Thoracic aorta (tissue), 2 donors: ENCODE measurements at places on chromosomes 11 and 22.

DNA sequence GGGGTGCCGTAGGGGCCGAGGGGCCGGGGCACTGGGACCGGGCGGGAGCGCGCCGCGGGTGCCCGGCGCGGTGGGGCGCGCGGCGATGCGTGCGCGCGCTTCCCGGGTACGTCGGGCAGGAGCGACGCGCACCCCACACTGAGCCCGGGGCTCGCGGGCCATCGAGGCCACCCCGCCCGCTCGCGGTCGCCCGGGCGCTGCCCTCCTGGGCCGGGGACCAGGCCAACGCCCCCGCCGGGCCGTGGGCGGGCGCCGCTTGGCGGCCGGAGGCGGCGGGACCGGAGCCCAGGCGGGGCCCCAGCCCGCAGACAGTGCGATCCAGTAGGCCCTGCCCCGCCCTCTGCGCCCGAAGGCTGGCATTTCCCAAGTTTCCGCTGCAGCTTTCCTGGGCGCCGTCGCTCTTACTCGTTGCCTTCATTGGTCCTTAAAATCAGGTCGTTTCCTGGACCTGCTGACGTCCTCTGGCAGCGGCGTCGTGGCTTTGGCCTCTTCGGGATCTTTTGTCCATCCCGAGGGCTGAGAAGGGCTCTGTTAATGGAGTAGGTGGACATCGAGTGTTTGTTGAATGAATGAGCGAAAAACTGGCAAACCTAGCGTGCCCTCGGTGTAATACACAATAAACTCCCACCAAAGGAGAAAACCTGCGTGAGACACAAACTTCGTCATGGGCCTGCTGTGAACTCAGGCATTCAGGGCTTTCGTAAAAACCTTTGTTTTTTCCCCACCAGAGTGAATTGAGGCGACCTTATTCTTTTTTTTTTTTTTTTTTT, 638 bp downstream of the PARVA start:
- peak; percentile 32 for DNase-seq

DNA sequence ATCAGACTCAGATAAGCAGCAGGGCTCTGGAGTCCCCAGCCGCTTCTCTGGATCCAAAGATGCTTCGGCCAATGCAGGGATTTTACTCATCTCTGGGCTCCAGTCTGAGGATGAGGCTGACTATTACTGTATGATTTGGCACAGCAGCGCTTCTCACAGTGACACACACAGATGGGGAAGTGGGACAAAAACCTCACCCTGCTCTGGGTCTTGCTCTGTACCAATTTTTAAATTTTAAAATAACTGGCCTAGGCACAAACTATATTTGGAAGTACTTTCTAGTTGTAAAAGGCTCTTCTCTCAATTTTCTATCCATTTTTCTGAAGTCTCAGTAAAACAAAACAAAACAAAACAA, 131.7 kb downstream of the VPREB1 start:
- no peak for DNase-seq

DNA sequence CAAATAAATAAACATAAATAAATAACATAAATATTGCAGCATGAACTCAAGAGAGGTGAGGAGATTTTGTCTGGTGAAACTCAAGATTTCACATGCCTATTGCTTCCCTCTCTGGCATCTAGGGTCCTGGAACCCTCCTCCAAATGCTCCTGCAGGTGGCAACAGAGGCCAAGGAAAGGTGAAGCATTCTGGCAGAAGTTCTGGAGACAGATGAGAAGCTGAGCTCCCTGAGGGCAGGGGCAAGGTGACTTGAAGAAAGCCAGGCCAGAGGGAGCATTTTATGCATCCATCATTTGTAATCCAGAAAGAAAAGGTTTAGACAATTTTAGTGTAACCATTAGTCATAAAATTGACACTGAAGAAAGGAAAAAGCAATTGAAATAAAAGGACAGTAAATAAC, 64.9 kb downstream of the ENDOD1 start:
- DNase-seq, result no peak

DNA sequence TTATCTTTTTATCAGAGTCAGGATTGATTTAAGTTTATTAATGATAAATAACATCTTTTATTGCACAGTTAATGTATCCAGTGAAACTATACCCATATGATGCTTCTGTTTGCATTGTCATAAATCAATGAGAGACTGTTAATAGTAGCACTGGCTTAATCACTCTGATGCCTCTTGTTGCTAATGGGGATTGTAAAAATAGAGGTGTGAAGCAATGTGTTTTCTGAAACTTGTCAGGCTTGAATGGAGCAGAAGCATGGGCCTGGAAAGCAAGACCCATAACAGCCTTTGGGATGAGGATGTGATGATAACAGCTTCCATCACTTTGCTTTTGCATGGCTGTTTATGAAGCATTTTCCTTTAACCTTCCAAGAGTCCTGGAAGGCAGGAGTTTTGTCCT, 319.7 kb downstream of the DDX10 start:
- DNase-seq, result no peak

DNA sequence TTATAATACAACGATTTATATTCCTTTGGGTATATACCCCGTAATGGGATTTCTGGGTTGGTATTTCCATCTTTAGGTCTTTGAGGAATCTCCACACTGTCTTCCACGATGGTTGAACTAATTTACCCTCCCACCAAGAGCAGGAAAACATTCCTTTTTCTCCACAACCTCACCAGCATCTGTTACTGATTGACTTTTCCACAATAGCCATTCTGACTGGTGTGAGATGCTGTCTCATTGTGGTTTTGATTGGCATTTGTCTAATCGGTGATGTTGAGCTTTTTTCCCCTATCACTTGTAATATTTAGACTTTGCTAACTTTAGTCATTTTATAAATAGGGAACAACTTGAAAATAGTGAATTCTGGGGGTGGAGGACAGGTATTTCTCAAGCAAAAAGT, 58.1 kb downstream of the PPFIA1 start:
- DNase-seq, result no peak

GRCh38 chr22:25332386-25332785, 112.9 kb downstream of the CRYBB2 start:
- no peak for DNase-seq

GRCh38 chr11:84036664-84037194, 750.6 kb upstream of the CCDC90B start:
- DNase-seq, result no peak

DNA sequence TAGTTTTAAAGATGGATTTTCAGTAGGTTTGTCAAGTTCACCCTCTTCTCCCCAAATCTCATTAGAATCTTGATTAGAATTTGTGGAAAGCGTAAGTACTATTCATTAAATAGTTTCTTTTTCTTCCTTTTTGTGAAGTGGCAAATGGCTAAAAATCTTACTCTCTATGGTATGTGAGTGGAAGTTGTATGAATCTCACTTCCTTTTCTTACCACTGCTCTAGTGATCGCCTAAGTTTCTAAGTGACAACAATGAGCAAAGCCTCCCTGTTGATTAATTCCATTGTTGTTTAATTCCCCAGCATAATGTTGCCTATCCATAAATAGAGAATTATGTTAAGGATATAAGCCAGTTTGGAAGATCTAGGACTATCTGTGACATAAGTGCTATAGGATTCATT, 82.7 kb downstream of the PGR start:
- no peak for DNase-seq

DNA sequence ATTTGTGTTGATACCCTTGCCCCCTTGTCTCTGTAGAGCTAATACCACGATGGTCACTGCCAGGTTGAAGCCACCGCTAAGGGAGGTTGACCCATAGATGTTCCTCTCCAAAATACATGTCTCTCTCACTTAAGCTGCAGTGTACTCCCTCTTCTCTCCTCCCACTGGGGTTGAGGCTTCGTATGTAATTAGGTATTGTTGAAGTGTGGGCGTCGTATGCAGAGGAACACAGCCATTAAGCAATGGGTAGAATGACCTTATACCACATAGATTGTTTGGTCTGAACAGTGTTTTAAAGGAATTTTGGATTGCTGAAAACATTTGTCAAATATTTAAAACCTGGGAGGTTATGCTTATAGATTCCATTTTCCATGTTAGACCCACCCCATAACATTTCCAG, 71.9 kb downstream of the TRAF6 start:
- no peak for DNase-seq

- DNase-seq, result no peak
Observed at GRCh38 chr11:35112056-35112845, 26.7 kb upstream of the CD44 start.

DNA sequence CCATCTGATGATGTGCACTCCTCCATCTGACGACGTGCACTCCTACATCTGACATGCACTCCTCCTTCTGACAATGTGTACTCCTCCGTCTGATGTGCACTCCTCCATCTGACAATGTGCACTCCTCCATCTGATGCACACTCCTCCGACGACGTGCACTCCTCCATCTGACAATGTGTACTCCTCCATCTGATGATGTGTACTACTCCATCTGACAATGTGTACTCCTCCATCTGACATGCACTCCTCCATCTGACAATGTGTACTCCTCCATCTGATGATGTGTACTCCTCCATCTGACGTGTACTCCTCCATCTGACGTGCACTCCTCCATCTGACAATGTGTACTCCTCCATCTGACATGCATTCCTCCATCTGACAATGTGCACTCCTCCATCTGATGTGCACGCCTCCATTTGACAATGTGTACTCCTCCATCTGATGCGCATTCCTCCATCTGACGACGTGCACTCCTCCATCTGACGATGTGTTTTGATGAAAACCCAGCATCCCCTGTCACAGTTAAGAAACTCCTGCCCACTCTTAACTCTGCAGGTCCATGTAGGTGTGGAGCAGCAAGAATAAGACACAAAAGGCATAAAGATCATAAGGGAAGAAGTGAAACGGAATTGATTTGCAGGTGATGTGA, 9.7 kb upstream of the IL17REL start:
- no peak for DNase-seq

DNA sequence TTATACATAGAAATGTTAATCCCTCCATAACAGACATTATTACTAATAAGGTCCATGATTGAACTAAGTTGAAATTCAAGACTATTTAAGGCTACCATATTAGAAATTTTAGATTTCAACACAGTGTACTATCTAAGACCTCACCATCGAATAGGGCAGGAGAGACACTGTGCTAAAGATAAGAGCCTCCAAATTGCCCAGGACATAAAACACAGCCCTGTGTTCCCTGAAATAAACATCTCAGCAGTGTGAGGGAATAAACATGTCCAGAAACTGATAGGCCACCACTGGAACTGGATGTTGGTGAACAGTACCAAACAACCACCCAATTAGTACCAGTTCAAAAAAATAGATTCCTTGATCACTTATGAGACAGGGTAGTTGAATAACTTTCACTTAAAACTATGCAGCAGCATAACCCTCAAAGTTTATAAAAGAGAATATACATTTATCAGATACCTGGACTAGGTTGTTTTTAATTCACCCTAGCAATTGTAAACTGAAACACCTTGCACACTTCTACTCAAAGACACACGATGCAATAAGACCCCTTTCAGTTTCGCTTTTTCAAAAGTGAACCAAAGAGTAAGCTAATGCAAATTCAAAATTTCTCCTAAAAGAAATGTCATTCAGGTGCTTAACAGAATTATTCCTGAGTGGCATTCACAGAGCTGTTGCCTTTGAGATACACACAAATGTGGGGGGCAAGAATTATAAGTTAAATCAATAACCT, 34.3 kb downstream of the USP28 start:
- DNase-seq, result no peak

- no peak for DNase-seq
Observed at GRCh38 chr11:15635521-15635920, 520.8 kb downstream of the INSC start.

- no peak for DNase-seq
Observed at GRCh38 chr11:2530131-2530854, 85.5 kb downstream of the KCNQ1 start.

DNA sequence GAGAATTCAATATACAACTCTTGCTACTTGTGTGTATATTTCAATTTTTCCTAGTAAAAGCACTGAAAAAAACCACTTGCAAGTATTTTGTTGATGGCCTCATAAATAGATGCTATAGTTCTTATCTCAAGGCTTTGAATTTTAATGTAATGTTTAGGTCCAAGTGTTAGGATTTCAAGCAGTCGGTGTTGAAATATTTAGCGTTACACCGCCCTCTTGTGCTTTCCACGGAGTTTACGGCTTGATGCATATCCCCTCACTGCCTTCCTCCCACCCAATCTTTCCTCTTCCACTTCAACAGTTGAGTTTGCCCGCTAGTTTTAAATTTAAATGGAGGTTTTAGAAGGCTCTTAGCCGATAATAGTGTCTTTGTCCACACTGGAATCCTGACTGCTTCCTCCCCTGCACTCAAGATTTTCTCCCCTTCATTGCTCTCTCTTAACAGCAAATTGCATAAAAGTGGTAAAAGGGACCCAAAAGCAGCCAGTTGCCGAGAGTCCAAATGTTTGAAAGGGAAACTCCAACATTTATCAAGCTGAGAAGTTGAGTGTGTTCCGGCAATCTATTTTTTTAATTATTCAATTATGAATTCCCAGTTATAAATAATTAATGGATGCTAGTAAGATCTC, 25.9 kb upstream of the HTATIP2 start:
- DNase-seq, result no peak

DNA sequence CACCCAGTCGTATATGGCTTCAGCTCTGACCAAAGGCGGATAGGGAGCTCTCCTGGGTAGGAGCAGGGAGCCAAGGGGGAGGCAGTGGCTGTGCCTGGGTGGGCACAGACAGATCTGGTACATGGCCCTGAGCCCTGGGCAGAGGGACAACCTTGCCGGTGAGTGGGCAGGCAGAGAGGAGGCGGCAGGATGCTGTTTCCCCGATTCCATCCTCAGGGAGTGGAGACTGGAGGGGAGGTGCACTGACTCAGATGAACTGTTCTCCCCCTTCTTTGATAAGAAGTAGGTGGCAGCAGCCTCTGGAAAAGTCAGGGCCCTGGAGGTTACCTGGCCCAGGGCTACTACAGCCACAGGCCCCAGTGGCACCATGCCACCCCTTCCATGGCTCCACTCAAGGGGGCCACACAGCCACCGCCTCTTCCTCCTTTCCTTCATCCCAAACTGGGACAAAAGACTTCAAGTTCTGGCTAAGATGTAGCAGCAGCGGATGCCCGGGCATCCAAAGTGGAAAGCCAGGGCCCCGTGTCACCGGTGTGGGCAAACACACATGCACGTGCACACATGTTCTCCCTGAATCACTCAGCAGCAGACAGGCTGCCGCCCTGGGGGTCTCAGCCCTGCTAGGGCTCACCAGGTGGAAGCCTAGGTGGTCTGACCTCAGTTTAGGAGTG, 13.4 kb downstream of the CXCR5 start:
- no peak for DNase-seq

GRCh38 chr22:33325232-33326004, 267.2 kb upstream of the SYN3 start:
- DNase-seq, result no peak

- no peak for DNase-seq
Observed at GRCh38 chr11:58525037-58525614, 17.2 kb upstream of the OR5B21 start.

GRCh38 chr11:45646275-45646927, 19.0 kb downstream of the CHST1 start:
- no peak for DNase-seq

- DNase-seq, result no peak
Observed at GRCh38 chr11:65623852-65624616, 8.5 kb downstream of the PCNX3 start.
